ENCODE measurements at places on chromosomes 1 and 21.

DNA sequence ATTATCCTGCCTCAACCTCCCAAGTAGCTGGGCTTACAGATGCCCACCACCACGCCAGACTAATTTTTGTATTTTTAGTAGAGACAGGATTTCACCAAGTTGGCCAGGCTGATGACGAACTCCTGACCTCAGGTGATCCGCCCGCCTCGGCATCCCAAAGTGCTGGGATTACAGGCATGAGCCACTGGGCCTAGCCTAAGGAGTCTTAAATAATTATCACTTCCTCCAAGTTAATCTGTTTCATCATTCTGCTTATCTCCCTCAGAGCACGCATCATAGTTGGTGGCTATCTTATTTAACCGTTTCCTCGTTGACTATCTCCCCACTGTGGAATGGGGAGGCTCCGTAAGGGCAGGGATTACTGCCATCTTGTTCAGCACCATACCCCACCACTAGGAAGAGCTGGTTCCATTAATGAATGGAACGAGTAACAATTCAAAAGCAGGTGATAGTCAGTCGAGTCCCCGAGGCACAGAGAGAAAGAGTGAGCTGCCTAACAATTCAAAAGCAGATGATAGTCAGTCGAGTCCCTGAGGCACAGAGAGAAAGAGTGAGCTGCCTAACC, 52.7 kb downstream of the GLUL start:
- no peak for DNase-seq

GRCh38 chr1:159282118-159282517, 20.0 kb upstream of the FCER1A start:
- no peak for DNase-seq

DNA sequence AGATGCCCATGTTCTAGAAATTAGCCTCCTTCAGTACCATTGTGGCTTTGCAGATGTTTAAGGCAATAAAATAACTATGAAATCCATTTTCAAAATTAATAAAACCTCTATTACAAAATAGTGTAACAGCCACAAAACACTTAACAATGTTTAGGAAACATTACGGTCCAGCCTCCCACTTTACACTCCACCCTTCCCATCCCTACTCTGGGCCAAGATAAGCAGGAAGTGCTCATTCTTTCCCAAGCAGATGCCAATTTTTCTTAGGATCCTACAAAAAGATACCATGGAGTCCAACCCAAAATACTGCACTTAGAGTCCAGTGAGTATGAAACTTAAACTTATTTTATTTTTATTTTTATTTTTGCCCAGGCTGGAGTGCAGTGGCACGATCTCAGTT, 150.8 kb downstream of the NR5A2 start:
- no peak for DNase-seq

GRCh38 chr1:150003801-150004200, 6.7 kb downstream of the OTUD7B start:
- DNase-seq: no peak

DNA sequence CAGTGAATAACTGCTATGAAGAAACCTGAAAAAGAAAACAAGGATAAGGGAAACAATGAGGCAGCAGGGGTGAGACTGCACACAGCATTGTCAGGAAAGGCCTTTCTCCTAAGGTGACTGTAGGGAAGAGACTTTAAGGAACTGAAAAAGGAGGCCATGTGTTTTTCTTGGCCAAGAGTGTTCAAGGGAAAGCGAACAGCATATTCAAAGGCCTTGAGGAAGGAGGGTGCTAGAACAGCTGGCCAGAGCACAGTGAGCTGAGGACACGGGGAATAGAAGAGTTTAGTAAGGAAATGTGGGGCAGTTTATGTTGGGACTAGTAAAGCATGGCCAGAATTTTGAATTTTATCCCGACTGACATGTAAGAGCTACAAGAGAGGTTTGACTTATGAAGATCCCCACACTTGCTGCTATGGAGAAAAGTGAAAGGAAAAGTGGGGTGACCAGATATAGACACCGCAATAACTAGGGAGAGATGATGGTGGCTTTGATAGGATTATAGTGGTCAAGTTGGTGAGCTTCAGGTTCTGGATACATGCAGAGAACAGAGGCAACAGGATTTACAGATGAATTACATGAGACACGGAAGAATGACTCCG, 1.4 kb downstream of the RWDD2B start:
- DNase-seq: no peak

DNA sequence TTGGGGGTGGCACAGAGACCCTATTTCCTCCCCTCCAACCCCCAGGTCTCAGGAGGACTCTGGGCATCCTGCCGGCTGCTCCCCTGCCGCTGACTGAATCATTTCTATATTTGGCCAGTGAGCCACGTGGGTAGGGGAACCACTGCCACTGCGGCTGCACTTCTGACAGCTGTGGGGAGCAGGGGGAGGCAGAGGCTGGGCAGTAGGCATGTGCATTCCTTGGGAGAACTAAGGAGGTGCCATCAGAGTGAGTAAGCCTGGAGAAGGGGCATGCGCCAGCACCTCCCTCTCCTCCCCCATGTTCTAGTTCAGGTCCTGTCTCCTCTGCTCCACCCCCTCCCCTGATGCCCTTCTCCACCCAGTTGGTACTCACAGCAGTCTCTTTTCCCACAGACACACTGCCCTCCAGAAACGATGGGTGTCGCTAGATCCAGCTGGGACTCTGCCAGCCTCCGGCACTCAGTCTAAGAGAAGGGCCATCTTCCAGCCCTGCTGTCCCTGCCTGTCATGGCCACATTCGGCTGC, 12.0 kb downstream of the PPFIA4 start:
- peak; percentile 82 for DNase-seq

GRCh38 chr1:221316491-221317056, 425.3 kb downstream of the DUSP10 start:
- no peak for DNase-seq

DNA sequence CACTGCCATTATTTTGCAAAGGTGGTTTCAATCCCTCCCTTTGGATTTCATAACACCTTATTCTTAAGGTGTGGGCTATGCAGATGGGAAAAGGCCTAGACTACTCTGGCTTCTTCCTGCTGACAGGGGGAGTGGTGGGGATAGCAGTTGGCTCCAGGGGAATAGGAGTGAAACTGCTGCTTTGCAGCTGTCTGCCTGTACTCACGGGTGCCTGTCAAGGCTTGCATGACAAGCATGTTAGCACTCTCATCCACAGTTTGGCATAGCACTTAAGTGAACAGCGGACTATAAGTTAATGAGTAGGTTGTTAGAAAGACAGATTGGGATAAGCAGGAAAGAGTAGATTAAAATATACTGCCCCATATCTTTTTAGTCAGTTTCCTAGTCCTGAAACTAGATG, 287.5 kb upstream of the DAB1 start:
- DNase-seq: no peak

DNA sequence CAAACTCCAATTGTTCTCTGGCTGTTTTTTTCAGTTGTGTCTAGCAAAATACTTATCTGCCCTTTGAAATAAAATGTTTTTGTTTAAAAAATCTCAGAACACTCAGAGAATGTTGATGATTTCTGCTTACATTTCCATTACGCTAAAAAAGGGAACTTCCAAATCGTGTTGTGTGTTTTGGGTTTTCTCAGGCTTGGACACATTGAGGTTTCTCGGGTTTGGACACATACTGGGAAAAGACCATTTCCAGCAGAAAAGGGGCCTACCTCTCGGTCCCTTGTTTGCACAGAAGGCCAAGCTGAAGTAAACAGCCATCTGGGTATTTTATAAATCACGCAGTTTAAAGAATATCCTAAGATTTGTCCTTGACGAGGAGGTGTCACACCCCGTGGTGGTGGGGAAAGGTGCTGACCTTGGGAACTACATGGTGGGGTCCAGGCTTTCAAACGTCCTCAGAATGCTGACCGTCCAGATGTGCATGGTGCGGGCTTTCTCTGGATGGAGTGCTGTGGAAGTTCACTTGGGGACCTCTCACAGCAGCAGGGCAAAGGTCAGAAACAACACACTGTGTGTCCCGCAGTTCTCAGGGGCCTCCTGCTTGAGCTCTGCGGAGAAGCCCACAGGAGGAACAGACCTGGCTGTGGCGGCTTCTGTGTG, 67.8 kb downstream of the SLC37A1 start:
- peak; percentile 11 for DNase-seq

- DNase-seq: no peak
Observed at GRCh38 chr1:244187310-244187709, 136.2 kb downstream of the ZBTB18 start.

GRCh38 chr1:27038020-27038419, 25.4 kb upstream of the TENT5B start:
- no peak for DNase-seq

- no peak for DNase-seq
Observed at GRCh38 chr1:198545156-198545555, 4.7 kb upstream of the ATP6V1G3 start.

- no peak for DNase-seq
Observed at GRCh38 chr1:73980324-73981040, 217.5 kb downstream of the LRRIQ3 start.

DNA sequence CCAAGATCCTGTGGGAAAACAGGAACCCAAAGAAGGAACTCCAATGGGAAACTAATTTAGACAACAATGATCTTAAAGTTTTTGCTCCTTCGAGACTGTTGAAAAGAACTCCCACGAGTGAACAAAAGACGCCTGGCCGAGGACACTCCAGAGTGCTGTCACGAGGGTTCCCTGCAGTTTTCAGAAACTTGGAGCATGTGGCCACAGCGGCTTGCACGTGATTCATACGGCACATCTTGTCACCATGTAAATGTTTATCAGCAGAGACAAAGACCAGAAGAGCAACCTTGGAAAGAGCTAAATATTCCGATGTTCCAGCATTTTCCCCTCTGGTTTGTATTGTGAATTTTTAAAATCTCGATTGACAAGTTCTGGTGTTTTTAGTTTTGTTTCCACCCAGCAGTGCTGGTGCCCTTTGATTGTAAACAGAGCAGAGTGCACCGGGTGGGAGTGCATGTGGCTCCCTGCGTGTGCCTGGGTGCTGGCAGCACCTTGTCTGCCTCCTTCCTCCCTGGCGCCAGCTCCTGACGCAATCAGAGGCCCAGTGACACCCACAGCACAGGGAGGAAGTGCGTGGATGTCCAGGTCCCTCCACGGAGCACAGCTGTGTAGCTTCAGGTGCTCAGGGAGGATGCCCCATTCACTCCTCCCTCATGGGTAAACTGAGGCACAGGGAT, 23.0 kb downstream of the LRRC3 start:
- no peak for DNase-seq

DNA sequence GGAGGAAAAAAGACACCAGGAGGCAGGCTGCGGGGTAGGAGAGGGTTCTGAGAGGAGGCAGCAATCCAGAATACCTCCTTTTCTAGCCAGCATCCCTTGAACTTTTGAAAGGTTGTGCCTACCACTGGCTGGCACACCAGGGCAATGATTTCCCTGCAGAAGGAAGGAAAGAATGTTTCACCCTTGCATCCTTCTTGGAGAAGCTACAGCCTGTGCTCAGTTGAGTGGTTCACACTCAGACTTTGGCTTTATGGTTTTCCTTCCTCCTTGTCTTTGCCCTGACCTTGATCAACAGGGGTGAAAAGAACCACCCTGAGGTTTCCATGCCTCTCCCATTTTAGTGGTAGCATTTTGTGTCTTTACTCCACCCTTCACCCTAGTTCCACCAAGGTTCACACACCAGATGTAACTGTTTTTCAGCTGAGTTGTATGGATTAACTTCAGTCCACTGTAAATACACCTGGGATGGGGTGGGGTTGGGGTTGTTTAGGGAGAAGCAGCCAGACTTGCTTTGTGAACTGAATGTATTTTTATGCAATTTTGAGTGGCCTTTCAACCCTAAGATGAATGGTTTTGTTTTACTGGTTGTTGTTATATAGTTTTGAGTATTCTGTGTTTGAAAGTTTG, 122.3 kb downstream of the SYT2 start:
- DNase-seq: no peak

DNA sequence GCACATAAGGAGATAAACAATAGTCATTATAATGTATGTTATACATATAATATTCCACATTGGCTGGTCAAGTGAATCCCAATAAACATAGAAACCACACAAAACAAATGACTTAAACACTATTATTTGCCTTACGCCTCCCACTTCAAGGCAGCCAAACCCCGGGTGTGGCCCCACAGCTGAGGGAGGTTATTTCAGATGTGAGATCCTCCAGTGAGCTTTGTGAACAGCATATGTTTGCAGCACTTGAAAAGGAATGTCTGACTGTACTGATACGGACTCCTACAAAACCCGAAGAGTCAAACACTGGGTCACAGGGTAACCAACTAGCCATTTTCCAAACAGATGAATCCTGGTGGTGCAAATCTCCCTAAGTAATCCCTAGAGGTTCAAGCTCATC, 27.1 kb upstream of the DISP1 start:
- no peak for DNase-seq

GRCh38 chr1:3652548-3653285, 401 bp downstream of the TP73 start:
- DNase-seq: peak; percentile 38

DNA sequence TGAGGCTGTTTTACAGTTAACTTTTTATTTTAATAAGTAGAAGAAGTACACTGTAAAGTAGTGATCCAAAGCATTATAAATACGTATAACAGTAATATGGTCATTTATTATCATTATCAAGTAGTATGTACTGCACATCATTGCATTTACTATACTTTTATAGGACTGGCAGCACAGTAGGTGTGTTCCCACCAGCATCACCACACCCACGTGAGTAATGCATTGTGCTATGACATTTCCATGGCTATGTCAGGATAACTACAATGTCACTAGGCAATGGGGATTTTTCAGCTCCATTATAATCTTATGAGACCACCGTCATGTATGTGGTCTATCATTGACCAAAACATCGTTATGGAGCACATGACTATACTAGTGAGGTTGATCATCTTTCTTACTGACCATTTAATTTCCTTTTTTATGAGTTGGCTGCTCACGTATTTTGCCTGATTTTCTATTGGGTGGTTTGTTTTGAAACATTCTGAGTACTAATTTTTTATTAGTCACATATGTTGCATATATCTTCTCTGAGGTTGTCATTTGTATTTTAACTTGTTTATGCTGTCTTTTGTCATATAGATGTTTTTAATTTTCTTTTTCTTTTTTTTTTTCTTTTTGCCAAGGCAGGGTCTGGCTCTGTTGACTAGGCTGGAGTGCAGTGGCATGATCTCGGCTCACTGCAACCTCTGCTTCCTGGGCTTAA, 25.3 kb upstream of the SHCBP1L start:
- DNase-seq: no peak

- DNase-seq: no peak
Observed at GRCh38 chr1:187032982-187033692, 204.4 kb downstream of the PLA2G4A start.

- DNase-seq: no peak
Observed at GRCh38 chr1:66292944-66293343, 241.0 kb upstream of the SGIP1 start.

DNA sequence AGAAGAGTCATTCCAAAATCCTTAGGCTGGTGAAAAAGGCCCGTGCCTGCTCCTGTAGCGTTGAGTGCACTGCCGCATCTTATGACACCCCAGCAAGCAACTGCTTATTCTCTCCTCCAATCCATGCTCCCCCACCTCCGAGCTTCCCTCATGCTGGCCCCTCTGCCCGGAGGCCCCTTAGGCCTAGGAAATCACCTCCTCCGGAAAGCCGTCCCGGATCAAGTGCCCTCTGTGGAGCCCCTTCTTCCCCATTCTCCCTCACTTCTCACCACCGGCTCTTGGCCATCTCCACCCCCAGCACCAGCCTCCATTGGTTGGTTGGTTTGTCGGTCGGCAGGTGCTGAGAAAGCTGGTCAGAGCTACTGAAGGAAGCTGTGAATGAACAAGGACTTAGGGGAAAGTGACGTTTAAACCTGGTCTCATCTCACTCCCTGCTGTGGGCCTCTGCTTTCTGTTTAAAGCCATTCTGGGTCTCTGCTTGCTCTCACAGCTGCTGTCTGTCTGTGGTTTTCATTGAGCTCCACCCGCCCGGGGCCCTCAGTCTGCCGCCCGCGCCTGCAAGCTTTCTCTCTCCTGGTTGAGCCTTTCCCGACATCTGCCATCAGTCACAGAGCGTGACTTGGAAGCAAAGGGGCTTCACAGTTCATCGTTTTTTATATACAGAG, 122.2 kb downstream of the KCNN3 start:
- peak; percentile 68 for DNase-seq
